ENCODE measurements at places on chromosomes 3 and 15.
A peak's percentile ranks its signal among the peaks of the same experiment; 100 is the strongest.

GRCh38 chr15:23574742-23575141 lies 9.3 kb downstream of the MKRN3 start:
- no peak for DNase-seq

DNA sequence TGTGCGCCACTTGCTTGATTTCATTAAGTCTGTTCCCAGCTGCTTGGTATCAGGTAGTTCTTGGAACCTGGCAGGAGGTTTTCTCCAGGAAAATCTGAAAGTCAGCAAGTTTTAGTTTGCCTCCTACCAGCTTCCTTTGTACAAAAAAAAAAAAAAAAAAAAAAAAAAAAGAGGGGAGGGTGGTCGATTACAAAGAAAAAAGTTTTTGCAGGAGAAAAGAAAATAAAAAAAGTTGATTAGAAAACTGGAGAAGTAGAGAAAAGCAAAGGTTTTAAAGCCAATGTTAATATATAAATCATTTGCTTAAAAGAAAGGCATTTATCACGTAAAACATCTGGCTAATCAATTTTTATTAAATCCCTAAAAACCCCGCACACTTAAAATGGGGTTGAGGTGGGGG lies 5.9 kb downstream of the EPHA3 start:
- DNase-seq: no peak

GRCh38 chr3:48984663-48985062 lies 5.4 kb upstream of the P4HTM start:
- DNase-seq: no peak

DNA sequence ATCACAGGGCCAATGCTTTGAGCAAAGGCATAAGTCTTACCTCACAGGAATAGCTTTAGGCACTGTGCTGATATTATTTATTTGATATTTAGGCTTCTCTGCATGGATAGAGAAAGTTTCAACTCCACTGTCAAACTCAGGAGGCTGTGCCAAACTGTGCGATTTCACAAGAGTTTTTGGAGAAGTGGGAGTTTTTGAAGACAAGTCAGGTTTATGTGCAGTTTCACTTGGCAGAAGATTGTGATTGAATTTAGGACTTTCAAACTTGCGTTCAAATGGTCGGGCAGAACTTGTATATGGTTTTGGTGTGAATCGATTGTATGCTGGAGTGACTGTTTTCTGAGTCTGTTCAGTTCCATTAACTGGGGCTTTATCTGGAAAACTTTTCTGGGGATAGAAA lies 113.7 kb downstream of the TJP1 start:
- no peak for DNase-seq

DNA sequence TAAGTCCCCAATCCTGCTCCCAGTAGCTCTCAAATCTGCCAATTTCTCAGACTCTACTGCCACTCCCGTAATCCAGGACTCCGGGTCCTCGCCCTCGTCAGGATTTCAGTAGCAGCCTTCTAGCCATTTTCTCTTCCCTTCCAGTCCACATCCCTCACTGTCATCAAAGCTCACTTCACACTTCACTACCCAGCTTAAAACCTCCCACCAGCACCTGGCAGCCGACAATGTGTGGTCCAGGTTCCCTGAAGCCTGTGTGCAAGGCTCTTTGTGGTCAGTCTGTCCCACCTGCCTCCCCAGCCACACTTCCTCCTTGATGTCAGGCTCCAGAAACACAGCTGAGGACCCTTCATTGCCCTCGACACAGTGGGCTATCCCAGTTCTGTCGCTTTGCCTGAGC lies 304.5 kb upstream of the ROPN1 start:
- DNase-seq: no peak

DNA sequence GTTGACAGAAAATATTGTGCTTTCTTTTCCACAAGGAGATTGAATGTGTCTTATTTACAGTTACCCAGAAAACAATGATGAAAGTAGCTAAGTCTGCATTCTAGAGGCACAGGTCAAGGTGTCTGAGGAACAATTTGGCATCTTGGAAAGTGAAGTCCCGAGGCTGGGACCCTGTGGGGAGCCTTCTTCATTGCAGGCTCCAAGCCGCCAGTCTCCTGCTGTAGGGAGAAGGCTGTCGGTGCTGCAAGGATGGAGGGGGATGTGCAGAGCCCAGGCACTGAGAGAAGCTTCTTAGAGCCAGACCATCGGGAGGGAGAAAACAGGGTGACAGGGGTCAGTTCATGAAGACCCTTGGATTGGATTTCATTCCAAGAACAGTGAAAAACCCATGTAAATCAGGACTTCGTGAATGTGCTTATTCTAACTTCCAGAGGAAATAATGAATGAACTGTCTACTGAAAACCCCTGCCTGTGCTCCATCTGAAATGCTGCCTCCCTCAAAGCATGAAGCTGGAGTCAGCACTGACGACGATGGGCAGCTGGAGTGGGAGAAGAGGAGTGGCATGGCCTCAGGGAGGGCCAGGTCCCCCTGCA lies 25.2 kb upstream of the NSMCE3 start:
- DNase-seq: no peak

DNA sequence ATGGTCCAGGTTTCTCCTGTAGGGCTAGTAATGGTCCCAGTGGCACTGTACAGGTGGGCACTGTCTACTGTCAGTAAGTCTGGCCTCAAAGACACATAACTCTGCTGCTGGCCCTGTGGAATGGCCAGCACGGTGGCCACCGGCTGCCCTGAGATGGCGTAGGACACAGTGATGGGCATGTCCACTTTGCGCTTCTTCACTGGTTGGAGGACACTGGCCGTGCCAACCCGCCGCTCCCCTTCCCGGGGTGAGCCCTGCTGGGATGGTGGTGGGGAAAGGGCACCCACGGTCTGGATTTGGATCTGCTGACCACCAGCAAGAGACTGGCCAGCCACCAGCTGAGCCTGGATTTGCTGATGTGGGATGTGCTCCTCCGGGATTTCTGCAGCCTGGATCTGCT lies 28.1 kb upstream of the IMPDH2 start:
- DNase-seq: no peak

- no peak for DNase-seq
Observed at GRCh38 chr3:151377768-151378385, 6.7 kb downstream of the P2RY12 start.

- DNase-seq: peak; percentile 11
Observed at GRCh38 chr3:56303487-56303886, 164.8 kb downstream of the ERC2 start.

GRCh38 chr3:24278543-24278942 lies 216.1 kb downstream of the THRB start:
- DNase-seq: no peak

DNA sequence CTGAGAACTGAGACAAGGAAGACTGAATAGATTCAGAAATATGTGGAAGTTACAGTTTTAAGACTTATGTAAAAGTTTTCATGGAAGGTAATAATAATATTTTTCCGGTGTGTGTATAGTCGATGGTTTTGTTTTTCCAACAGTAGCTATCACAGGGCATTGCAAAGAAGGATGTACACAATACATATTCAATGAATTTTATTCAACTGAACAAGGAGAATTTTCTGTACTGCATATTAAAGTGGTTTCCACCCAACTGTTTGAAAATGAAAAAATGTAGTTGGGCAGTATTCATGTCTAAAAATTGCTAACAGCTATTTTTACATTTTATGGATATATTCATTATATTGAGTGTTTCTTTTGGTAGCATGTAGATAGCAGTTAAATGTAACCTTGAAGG lies 350.3 kb upstream of the ATP10A start:
- no peak for DNase-seq

- DNase-seq: no peak
Observed at GRCh38 chr3:119657887-119658702, 2.3 kb downstream of the POPDC2 start.

DNA sequence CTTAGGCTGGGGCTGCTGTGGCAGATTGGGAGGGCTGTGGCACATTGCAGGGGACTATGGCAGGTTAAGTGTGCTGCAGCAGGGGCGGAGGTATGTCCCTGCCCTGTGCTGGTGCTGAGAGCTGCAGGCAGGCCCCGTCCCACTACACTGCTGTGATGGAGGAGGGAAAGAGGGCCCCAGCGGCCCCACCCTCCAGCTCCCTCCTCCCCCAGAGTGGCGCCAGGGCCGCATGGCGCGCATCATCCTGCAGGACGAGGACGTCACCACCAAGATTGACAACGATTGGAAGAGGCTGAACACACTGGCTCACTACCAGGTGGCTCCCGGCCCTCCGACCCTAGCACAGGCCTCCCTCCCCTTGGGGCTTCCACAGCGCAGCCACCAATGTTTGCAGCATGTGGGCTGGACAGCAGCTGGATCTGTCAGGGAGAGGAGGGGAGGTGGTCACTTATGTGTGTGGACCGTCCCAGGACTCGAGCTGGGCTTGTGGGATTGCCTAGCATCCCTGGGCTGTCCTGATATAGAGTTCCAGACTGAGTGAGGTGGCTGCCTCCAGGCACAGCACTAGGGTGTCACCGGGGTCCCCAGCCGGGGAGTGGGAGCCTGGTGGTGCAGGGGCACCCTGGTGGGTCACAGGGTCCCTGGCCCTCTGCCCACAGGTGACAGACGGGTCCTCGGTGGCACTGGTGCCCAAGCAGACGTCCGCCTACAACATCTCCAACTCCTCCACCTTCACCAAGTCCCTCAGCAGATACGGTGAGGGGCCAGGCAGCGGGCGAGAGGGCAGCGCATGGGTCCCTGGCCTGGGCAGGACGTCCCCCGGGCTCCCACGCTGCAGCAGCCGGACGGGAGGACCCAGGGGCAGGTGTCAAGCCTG lies 46.1 kb downstream of the PLXNA1 start:
- no peak for DNase-seq

- no peak for DNase-seq
Observed at GRCh38 chr3:156388497-156389448, 166.1 kb downstream of the SSR3 start.

Data from left renal cortex interstitium (tissue), 4 donors.